ENCODE measurements at places on chromosomes 16 and 17.

GRCh38 chr16:3861808-3862451 is 18.6 kb downstream of the CREBBP start:
- DNase-seq: peak; percentile 26

GRCh38 chr17:17001874-17002520 is 30.1 kb upstream of the TNFRSF13B start:
- DNase-seq: peak; percentile 44

DNA sequence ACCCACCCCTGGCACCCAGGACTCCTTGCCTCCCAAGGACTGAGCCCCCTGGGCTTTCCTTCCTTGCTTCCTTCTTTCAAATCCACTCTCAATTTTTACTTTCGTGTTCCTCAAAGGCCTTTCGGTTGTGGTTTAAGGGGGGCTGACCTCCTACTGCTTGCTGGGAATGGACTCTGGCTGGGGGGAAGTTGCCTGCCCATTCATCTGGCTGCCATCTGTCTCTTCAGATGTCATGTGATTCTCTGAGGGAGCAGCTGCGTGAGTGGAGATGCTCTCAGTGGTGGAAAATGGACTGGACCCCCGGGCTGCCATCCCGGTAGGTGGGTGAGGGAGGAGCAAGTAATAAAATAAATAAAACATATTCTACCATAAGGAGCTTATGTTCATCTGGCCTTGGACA is 93.8 kb upstream of the RPRML start:
- DNase-seq: peak; percentile 21

GRCh38 chr16:58426966-58427365 is 34.7 kb downstream of the GINS3 start:
- peak; percentile 32 for DNase-seq

- no peak for DNase-seq
Observed at GRCh38 chr17:8311131-8311790, 1.2 kb downstream of the ARHGEF15 start.

DNA sequence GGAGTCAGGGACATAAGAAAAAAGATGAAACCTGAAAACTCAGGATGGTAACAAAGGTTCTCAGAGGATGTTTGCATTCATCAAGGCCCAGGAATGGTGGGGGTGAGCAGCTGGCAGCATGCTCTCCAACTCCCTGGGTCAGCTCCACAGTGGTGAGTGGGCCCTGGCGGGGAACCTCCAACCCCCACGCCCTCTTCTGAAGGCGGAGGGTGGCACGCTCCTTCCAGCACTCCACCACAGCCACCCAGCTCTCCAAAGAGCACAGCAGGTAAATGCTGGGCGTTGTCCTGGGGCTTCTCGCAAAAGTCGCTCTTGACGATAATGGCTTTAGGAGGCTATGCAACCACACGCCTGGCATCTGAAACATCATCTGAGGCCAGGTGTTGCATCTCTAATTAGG is 173.8 kb downstream of the C16orf78 start:
- no peak for DNase-seq

DNA sequence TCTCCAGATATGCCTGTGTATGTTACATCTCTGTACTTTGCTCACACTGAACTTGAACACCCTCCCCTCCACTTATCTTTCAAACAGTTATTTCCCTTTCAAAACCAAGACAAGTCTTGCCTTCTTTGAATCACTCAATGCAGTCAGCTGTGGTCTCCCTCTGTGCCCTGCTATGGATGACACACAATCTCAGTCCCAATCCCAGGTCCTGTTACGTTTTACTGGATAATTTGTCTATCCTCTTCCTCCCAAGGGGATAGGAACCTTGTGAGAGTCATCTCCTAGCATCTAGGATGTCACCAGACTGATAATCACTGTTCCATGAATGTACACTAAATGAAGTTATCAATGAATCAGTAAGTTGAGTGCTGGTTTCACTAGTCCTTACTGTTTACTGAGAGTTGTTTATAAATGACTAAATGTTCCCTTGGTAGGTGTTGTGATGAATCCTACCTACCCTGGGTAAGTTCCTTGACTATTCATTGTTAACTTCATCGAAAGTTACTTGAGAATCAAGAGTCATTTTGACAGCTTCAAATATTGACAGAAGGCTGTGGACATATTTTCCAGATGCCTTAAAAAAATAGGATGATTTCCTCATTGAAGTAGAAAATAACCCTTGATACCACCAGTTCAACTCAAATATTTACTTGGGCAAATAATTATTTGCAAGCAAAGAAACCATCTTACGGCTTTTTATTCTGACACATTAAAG is 244.9 kb downstream of the PRKCA start:
- DNase-seq: no peak

DNA sequence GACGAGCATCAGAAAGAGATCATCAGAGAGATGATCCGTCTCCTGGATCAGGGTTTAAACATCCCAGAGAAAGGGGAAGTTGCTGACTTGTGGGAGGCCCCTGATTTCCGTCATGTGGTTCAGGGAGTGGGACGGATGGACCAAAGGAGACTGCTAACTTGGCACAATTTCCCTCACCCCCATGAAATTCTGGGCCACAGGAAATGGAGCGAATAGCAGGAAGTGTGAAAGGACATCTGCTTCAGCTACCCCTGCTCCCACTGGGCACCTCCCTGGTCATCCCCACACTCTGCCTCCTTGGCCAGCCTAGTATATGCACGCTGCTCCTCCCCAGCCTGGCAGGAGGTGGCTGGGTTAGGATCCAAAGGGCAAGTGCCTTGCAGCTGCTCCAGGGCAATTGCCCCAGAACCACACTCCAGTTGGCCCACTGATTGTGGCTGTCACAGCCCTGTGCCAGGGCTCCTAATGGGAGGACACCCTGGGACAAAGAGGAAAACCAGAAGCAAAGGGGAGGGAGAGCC is 1.3 kb downstream of the ARRB2 start:
- no peak for DNase-seq

DNA sequence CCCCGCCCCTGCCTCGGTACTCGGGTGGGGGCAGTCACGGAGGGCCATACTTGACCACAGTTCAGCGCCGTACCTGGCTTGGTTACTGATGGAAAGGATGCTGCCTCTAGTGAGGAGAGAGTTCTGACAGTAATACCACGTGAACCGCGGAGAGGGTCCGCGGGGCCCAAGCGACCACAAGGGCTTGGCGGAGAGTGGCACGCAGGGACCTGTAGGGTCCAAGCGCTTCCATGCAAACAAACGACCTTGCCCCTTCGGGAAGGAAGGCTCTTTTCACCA is 9.2 kb downstream of the KDM6B start:
- DNase-seq: no peak

GRCh38 chr17:79324194-79324593 is 249.6 kb downstream of the ENGASE start:
- no peak for DNase-seq

- DNase-seq: peak; percentile 48
Observed at GRCh38 chr17:76844846-76845245, 23.4 kb upstream of the MGAT5B start.

DNA sequence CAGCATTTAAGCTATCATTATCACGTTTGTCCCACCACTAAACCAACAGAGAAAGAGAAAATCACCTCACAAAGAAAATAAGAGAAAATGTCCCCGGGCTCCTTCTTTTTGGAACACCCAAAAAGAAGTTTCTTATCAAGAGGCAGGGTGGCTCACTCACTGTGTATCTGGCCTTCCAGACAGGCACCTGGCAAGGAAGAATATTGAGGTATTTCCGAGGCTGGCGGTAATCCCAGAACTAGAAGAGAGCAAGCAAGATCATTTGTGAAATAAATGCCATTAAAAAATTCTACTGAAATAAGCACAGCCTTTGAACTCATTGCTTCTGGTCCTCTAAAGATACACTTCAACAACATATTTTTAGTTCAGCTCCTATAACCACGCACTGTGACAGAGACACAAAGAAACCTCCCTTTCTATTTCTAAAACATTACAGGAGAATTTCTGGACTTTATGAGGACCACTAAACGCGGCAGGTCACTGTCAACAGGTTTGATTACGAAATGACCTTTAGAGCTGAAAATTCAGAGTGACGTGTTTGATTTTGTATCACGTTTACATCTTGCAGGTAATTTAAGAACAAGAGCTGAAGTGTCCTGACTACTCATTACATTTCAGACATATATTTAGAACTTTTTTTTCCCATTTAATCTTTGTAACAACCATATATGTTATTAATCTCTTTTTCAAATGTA is 61.0 kb downstream of the WDR59 start:
- DNase-seq: no peak

DNA sequence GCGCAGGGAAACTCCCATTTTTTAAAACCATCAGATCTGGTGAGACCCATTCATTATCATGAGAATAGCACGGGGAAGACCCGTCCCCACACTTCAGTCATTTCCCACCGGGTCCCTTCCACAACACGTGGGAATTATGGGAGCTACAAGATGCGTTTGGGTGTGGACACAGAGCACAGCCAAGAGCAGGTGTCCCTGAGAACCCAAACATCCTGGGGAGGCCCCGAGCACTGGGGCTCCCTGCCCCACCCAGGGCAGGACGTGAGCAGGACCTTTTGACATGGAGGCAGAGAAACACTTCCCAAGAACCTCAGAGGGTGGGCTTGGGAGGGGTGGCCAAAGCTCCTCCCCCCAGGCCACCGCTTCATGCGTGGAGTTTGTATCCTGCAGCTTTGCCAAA is 89.9 kb upstream of the DNAH17 start:
- no peak for DNase-seq

DNA sequence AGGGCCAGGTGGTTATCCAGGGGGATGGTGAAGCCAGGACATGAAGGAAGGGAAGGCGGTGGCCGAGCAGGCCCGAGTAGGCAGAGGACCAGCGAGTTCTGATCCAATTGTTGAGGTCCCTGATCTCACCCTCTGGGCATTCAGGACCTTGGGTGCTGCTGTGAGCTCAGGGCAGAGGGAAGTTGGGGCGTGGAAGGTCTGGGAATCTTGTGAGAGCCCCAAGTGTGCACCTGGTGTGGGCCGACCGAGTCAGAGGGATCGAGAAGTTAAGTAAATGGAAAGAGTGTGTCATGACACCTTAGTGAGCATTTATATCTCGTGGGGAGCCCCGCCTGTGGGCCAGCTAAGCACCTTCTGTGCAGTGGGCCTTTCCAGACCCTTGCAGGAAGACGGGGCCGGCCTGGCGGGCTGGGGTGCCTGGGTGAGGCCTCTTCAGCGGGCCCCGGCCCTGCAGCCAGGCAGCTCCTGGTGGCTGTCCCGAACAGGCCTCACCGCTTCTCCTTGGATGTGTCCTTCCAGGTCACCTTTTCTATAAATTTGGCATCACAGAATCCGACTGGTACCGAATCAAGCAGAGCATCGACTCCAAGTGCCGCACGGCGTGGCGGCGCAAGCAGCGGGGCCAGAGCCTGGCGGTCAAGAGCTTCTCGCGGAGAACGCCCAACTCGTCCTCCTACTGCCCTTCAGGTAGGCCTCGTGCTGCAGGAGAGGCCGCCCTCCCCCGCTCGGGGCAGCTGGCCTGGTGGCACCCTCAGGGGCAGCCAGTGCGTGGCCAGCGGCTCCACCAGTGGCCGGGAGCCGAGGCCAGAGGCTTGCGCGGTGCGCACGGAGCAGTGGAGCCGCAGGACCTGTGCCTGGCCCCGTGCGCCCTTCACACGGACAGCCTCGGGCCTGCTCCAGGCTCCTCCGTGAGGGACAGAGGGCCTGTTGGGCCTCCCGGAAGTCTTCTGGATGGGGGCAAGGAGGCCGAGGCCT is 76.0 kb downstream of the BANP start:
- DNase-seq: no peak

DNA sequence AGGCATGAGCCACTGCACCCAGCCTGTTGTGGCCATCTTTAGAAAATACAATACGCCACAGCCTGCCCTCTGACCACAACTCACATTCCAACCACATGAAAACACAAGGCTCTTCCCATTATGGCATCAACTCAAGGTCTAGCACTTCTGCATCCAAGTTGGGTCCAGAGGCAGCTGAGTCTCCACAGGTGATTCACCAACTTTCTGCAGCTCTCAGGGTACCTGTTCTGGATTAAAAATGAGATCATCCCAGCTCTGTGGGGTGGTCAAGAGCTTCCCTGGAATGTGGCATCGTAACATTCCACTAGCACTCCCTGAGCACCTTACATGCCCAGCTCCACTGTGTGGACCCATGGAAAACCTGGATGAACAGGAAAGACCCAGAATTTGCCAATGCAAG is 9.9 kb upstream of the GUCY2D start:
- DNase-seq: no peak

Data from brain (organoid and tissue), 16 donors.